Right atrium auricular region (tissue), 2 donors: ENCODE measurements at places on chromosomes 5 and 9.
A peak's percentile ranks its signal among the peaks of the same experiment; 100 is the strongest.

- no peak for DNase-seq
Measured at GRCh38 chr9:118271331-118271730, 567.1 kb downstream of the TLR4 start.

DNA sequence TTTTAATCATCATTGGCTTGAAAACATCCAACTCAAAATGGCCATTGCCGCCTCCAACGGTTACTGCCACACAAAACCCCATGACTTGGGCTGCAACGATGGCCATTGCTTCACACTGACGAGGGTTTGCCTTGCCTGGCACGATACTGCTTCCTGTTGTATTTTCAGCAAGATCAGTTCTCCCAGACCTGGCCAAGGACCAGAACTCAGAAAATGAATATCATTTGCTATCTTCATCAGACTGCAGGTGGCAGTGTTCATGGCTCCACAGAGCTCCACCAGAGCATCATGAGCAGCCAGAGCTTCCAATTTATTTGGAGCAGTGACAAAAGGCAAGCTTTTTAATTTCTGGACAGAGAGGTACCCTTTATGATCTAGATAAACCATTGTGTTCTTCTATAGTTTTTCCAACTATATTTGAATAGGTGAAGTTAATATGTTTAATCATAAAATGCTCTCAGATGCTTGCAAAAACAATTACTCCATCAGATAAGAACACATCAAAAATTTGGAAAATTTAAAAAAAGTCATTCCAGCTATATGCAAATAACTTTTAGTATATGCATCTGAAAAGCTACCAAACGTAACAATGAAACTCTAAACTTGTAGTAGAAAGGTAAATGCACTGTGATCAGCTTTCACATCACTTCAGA lies 10.4 kb downstream of the AMACR start:
- peak; percentile 80 for DNase-seq

- no peak for DNase-seq
Measured at GRCh38 chr5:40333459-40334241, 346.1 kb upstream of the PTGER4 start.

DNA sequence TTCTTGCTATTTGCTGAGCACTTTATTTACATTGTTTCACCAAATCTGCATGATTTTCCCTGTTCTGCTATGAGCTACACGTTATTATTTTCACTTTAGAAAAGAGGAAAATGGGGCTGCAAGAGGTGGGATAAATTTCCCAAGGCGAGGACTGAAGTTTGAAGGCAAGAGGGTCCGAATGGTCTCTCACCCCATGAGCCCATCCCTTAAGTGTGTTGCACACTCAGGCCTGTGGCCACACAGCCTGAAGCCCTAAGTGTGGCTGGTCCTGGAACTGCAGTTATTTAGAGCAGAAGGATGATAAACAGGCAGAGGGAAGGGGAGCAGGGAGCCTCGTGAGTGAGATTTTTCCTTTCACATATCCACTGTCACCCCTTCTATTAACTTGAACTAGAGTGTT lies 7.8 kb downstream of the PDE8B start:
- DNase-seq: no peak
